T-helper 2 cell treated with Interferon-gamma antibody and Interleukin-4, amounts not matched to agents 5 μg/mL and 100 μg/mL, for 36 hours (primary cell): ENCODE measurements at places on chromosomes 12 and 14.
A peak's percentile ranks its signal among the peaks of the same experiment; 100 is the strongest.

DNA sequence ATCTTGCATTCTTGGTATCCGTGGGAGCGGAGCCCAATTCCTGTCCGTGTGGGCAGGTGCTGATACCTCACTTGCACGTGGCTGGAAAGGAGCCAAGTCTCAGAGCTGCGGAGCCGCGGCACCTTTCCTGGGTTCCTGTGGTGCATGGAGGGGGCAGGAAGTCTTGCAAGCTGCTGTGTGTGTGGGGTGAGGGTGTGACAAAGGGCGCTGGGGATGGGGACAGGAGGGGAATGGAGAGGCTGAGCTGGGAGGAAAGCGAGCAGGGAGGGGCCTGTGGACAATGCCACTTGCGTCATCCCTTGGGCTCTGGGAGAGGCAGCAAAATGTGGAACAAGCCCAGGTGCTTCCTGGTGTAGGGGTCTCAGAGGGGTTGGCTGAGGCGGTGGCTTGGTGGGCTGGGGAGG is 86.7 kb downstream of the CALM1 start:
- no peak for DNase-seq
- no peak overlapping the region for H3K27ac ChIP-seq
- peaks cover 5% of the 10 kb centered on the region for H3K27me3 ChIP-seq
- H3K4me1 ChIP-seq = peaks cover 4% of the 10 kb centered on the region
- no peak overlapping the region for H3K4me3 ChIP-seq

- peaks cover 18% of the 10 kb centered on the region for H3K27me3 ChIP-seq
- no peak overlapping the region for H3K4me3 ChIP-seq
- H3K27ac ChIP-seq = no peak overlapping the region
- H3K36me3 ChIP-seq = no peaks in the 10 kb centered on the region
- no peak for DNase-seq
Measured at GRCh38 chr14:100619396-100620254, 32.4 kb upstream of the BEGAIN start.

DNA sequence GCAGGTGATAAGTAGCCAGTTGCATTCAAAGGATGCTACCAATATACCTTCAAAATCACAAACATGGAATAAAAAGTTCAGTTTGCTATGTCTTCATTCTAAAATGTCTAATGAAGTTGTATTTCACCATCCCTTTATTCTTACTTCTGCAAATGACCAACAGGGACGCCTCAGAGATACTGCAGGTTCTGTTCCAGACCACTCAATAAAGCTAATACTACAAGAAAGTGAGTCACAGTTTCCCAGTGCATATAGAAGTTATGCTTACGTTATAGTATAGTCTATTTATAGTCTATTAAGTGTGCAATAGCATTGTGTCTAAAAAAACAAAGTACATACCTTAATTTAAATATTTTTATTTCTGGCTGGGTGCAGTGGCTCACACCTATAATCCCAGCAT is 29.3 kb upstream of the EIF5 start:
- no peaks in the 10 kb centered on the region for H3K4me1 ChIP-seq
- no peak overlapping the region for H3K27ac ChIP-seq
- DNase-seq = no peak
- peaks cover 9% of the 10 kb centered on the region for H3K27me3 ChIP-seq
- no peak overlapping the region for H3K4me3 ChIP-seq

DNA sequence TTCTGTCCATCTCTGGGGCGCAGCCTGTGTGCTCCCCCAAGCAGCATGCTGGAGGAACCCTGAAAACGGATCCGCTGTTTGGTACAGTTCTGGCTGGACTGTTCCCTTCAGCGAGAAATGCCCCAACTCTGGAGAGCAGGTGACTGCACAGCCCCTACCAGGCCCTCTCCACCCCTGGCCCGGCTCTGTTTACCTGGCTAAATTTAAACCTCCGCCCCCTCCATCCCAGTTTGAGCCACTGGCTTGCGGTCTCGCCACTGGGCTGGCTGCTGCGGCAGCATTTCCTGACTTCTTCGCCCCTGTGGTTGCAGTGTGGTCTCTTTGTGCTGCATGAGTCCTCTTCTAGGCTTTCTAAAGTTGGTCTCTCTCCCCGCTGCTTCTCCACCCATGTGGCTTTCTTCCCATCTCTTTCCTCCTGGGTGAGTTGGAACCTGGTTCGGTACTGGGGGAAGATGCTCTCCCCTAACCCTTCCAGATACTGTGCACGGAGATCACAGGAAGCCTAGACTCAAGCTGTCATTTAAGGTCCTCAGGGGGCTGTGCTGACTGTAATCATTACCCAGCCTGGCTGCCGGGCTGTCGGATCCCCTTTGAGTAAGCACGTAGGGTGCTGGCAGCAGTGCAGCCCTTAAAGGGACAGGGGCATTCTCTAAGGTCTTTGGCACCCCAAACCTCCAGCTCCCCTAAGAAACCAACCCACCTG is 60.6 kb downstream of the FBXL14 start:
- DNase-seq = peak; percentile 73
- H3K36me3 ChIP-seq = peaks cover 2% of the 10 kb centered on the region
- H3K27me3 ChIP-seq = peaks cover 69% of the 10 kb centered on the region
- H3K27ac ChIP-seq = peak overlapping the region; percentile 1

DNA sequence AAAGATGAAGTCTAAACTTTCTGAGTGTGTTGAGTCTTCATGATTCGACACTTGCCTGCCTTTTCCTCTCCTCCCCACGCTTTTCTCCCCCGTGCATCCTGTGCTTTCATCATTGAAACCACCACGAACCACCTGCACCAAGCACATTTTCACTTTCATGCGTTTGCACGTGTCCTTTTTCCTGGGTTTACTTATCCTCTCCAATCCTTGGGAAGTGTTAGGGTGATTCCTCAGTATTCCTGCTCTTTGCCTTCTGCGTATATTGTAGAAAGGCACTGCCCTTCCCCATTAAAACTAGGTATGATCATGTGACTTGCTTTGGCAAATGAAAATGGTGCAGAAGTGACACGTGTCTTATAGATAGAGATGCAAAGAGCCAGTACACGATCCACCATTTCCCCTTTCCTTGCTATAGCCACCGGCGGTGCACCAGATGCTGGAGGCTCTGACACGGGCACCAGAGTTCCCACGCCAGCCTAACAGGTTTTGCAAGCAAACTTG is 106.6 kb downstream of the BRMS1L start:
- no peaks in the 10 kb centered on the region for H3K36me3 ChIP-seq
- peak; percentile 55 for DNase-seq
- peak overlapping the region; percentile 80 for H3K4me3 ChIP-seq
- peaks cover 9% of the 10 kb centered on the region for H3K27me3 ChIP-seq
- peaks cover 35% of the 10 kb centered on the region for H3K4me1 ChIP-seq

DNA sequence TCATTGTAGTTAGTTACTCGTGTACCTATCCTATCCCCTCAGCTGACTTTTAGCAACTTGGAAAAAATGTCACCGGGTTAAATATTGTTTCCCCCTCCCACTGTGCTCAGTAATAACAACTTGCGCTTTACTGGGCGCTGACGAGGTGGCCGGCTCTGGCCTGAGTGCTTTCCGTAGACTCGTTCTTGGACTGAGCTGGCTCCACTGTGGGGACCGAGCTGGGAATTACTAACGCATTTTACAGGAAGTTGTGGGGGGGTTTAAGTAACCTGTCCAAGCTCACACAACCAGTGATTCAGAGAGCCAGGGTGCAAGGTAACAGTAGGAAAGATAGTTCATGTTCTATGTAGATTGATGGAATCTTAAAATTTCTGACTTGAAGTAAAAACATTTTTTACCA is 82.5 kb upstream of the KICS2 start:
- H3K27ac ChIP-seq = no peak overlapping the region
- no peak for DNase-seq
- H3K4me3 ChIP-seq = no peak overlapping the region
- H3K4me1 ChIP-seq = no peaks in the 10 kb centered on the region
- no peaks in the 10 kb centered on the region for H3K36me3 ChIP-seq
